ENCODE measurements at places on chromosomes 6 and 20. TPM values are rescaled to one million over a fixed set of nuclear protein-coding genes. Genes with fewer than 3 reads are reported as not detected.

- no peak overlapping the region for H3K4me3 ChIP-seq
- no peak overlapping the region for H3K27ac ChIP-seq
- H3K4me1 ChIP-seq, result no peaks in the 10 kb centered on the region
- no peak for DNase-seq
Measured at GRCh38 chr6:151292974-151293687, 53.4 kb downstream of the AKAP12 start.

DNA sequence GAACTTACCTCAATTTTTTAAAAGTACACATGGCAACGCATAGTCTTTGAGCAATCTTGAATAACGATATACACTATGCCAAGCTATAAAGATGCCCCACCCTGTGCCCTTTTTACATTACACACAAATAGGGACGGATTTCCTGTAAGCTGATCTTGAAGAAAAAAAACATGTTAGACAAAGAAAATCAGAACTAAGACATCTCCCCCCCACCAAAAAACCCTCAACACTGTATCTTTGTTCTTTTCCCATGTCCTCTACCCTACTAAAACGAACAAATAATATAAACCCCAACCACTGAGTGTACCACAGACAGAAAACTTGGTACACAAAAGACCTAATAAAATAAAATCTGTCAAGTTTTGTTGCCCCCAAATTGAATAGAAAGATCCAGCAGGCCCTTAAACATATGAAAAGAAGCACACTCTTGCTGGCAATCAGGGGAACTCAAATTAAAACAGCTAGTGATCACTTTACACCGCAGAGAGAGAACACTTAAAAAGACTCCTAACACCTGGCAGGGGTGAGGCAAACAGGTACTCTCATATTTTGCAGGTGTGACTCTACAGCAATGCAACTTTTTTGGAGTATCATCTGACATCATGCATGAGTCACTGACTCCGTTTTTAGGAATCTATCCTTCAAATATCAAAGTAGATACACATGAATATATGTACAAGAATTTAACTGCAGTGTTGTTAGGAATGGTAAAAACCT lies 29.6 kb downstream of the BACH2 start:
- H3K27me3 ChIP-seq, result no peaks in the 10 kb centered on the region
- no peak overlapping the region for H3K4me3 ChIP-seq
- no peak for DNase-seq
- peaks cover 20% of the 10 kb centered on the region for H3K36me3 ChIP-seq
- H3K27ac ChIP-seq, result peak overlapping the region; percentile 55
- peaks cover 46% of the 10 kb centered on the region for H3K4me1 ChIP-seq

DNA sequence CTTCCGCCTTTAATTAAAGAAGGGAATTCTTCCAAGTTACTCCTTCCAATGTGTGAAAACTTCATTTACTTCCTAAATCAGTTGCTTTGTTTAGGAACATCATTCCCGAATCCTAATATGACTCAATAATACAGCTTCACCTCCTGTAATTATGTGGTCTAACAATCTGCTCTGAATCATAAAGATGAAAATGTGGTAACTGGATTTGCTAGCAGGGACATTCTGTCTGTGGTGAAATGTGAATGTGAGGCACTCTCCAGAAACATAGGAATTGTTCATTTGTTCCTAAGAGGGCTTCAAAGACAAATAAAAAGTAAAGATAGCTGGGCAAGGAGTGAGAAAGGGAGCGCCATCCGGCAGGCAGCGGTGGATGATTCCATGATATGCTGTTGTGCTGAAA lies 678.1 kb downstream of the KIF16B start:
- H3K36me3 ChIP-seq, result peaks cover 4% of the 10 kb centered on the region
- no peak overlapping the region for H3K27ac ChIP-seq
- DNase-seq, result no peak
- no peak overlapping the region for H3K4me3 ChIP-seq

Gene MCHR2
- polyA plus RNA-seq, result not detected

Gene MUCL3
- not detected for polyA plus RNA-seq

Data from B cell (primary cell).